ENCODE measurements at places on chromosomes 1 and 21.

- DNase-seq = no peak
These were observed 48.7 kb upstream of the KIRREL1 start for GRCh38 chr1:157944663-157945280.

DNA sequence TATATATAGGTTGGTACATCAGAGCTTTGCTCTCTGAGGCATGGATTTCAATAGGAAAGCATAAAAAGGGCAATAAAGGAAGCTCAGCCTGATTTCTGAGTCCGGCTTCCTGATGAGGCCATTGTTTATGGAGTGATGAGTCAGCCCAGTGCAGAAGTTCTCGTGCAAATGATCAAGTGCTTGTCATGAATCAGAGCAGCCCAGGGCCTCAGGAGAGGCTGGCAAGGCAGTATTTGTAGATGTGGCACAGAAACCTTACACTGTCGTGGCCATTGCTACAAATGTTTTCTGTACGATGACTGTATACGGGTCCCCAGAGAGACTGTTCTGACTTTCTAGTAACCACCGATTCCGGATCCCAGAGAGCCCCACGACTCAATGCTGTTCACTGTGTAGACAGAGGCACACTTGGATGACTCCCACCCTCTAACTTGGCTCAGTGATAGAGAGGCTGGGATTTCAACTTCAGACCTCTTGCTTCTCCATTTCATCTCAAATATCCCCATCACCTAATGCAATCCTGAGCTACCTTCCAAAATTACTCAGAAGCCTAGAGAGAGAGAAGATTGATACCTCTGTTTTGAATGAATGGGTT is 26.8 kb downstream of the UMODL1 start:
- DNase-seq = peak; percentile 81

- no peak for DNase-seq
These were observed 6.3 kb downstream of the AP4B1 start for GRCh38 chr1:113898241-113898814.

DNA sequence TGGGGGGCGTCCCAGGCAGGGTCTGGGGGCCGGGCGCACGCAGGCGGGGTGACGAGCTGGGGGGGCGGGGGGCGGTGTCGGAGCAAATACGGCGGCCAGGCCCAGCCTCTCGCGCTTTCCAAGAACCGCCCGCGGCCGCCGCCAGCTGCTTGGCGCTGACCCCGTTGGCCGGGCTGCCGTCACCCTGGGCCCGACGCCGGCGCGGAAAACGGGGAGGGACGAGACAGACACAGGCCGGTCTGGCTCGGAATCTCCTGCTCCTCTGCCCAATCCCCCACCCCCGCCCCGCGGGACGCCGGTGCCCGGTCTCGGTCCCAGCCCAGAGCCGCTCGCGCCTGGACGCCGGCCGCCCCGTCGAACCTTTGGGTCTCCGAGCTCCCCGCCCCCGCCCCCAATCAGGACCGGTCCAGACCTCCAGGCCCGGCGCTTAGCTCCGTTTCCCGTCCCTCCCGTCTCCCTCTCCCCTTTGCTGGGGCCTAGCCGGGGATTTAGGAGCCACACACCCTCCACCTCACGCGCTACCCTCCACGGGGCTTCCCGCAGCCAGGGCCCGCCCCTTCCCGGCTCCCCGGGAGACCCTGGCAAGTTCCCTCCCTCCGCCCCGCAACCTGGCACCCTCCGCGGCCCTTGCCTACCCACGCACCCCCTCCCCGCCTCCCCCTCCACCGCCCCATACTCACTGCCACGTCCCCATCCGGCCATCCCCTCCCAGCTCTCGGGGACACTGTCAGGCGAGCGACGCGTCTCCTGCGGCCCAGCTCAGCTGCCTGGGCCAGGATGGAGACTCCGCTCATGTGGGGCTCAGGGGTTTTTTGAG is 800 bp upstream of the MMP23B start:
- no peak for DNase-seq

GRCh38 chr1:156245451-156246232 is 2.2 kb downstream of the PAQR6 start:
- DNase-seq = no peak

GRCh38 chr1:174408146-174408545 is 39.6 kb upstream of the GPR52 start:
- DNase-seq = no peak

GRCh38 chr1:67987046-67987799 is 63.2 kb downstream of the DIRAS3 start:
- no peak for DNase-seq

- DNase-seq = no peak
These were observed 5.4 kb downstream of the SOAT1 start for GRCh38 chr1:179298952-179299351.

- DNase-seq = peak; percentile 41
These were observed 1.5 kb upstream of the KCNH1 start for GRCh38 chr1:211135342-211135950.

All from epithelial cell of proximal tubule (primary cell).